CD8-positive, alpha-beta T cell (primary cell): ENCODE measurements at places on chromosomes 11 and 22. TPM values are rescaled to one million over a fixed set of nuclear protein-coding genes. Genes with fewer than 3 reads are reported as not detected.

The GAL3ST1 gene
- total RNA-seq: not detected

The B3GAT1 gene
- 0.42 TPM for total RNA-seq

The CRYBB2 gene
- total RNA-seq: not detected

The CD82 gene
- 28.1 TPM for total RNA-seq

The KLHDC7B gene
- total RNA-seq: 2.3 TPM

The OR52K2 gene
- not detected for total RNA-seq

The BIK gene
- total RNA-seq: 5.3 TPM

The ZNF214 gene
- total RNA-seq: not detected

The MUC6 gene
- not detected for total RNA-seq

The TSKU gene
- not detected for total RNA-seq
